CD8-positive, alpha-beta memory T cell (primary cell): ENCODE measurements at places on chromosomes 11 and 22. TPM values are rescaled to one million over a fixed set of nuclear protein-coding genes. Genes with fewer than 3 reads are reported as not detected.

DNA sequence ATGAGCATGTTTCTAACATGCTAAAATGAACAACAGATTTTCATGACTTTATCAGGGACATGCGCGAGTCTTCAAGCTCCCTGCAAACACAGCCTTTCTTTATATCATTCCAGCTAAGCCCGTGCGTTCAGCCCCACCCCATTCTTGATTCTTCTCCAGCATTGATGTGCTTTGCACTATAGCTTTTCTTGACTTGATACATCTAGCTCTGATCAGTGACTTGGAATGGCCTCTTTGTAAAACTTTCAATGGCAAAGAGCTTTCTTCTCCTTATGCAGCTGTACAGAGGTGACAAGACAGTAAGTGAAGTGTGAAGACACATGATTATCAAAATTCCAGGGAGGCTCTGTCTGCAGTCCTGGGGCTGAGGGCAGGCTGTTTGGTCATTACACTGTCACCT, 561.0 kb downstream of the OPCML start:
- DNase-seq, result no peak

- peak; percentile 41 for DNase-seq
These were observed 13.1 kb downstream of the UBASH3B start for GRCh38 chr11:122668562-122669090.

- DNase-seq, result no peak
These were observed 68.2 kb downstream of the CD82 start for GRCh38 chr11:44633641-44634040.

DNA sequence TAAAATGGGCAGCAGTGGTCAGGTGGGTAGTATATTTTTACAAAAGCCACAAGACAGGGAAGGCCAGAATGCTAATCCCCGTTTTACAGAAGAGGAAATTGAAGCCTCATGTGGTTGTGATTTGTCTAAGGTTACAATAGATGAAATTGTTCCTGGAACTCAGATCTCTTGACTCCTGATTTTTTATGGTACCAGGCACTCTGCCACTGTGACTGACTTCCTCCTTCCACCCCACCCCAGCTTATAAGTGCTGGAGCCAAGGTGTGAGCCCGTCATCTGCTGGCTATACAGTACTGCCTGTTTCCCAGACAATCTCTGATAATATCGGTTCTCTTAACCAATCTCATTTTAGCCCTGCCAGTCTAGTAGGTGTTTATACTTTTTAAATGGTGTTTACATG, 1.9 kb downstream of the SLC5A1 start:
- no peak for DNase-seq

- DNase-seq, result no peak
These were observed 146.2 kb upstream of the RASSF10 start for GRCh38 chr11:12862696-12863469.

- no peak for DNase-seq
These were observed 24.8 kb downstream of the CASP4 start for GRCh38 chr11:104943561-104943960.

Gene SIDT2
- polyA plus RNA-seq, result 2.0 TPM

Gene PKDREJ
- polyA plus RNA-seq, result 0.03 TPM

Gene PPFIBP2
- polyA plus RNA-seq, result 6.8 TPM
